ENCODE measurements at places on chromosomes 12 and 14.

DNA sequence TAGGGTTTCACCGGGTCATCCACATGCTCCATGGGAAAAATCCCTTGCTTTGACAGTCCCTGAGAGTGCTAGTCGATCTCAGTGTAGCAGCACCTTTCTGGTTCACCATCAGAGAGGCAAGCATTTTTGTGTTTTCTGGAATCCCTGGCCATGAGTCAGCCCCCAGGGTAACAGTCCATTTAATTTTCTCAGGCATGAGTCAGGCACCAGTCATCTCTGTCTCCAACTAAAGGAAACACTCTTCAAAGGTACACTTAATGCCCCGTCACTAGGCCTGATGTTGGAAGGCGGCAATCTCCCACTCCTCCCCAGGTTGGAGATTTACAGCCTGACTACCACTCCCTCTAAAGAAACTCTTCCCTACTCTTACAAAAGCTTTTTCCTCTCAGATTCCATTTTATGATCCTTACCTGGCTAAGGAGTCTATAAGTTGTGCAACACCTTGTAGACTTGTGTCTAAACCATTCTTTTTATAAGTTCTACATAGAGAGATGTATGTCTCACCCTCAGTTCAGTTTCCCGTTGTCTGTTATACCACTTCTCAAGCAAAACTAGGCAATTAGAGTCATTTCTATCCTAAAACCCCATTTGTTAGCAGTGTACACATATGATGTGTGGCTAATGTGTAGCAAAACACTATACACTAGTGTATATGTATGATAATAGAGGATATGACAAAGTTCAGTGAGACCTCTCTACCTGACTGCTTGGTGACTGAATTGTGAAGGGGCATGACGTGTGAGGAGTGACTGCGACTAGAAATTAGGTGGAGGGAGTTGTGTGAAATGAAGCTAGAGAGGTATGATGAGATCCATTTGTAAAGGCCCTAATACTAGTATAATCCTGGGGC, 24.6 kb downstream of the TMEM19 start:
- DNase-seq: no peak

GRCh38 chr14:52048641-52049204, 20.1 kb downstream of the NID2 start:
- no peak for DNase-seq

DNA sequence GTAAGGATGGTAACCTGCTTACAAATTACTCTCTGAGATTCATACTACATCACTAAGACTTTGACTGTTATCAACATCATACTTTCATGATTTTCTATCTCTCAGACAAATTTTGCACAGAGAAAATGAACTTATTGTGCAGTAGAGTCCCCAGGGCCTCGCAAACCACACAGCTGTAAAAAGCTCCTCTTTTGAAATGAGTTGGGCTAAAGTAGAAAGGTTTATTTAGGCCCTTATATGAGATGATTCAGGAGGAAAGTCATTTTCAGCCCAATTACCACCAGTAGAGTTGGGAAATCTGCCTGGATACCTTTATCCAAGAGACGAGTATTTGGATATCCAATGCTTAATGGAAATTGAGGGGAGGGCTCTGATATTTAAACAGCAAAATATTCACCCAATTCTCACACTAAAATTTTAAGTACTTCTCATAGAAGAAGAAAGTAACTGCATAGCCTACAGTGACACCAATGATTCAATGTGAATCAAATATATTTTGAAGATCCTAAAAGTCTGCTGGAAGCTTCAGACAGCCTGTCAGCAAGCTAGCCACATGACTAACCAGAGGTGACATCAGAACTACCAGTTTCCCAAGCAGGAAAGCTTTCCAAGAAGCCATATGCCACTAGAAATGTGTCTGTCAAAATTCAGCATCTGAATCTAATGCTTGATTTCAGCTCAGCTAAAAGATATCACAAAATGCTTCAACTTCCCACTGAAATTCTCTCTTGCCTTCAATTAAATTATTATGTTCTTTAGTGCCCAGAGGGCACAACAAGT, 190.1 kb upstream of the SYT1 start:
- no peak for DNase-seq

GRCh38 chr14:24332268-24332993, 2.4 kb downstream of the ADCY4 start:
- no peak for DNase-seq

DNA sequence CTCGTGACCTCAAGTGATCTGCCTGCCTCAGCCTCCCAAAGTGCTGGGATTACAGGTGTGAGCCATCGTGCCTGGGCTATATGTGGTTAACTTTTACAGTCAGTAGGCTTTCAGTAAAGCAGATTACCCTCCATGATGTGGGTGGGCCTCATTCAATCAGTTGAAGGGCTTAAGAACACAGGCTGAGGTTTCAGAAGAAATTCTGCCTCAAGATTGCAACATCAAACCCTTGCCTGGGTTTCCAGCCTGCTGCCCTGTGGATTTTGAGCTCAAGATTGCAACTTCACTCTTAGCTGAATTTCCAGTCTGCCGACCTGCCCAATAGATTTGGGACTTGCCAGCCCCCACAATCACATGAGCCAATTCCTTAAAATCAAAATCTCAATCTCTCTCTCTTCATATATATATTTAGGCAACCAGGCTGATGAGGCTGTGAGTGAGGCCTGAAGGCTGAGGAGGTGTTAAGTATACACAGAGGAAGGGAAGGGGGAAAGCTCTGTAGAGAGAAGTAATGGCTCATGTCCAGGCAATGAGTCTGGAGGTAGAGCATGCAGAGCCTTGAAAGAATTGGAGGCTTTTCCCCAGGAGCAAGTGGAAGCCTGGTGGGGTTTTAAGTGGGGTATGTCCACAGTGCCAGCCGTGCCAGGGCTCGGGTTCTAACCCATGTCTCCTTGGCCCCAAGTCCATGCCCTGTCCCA, 33.3 kb upstream of the ACTN1 start:
- DNase-seq: no peak

DNA sequence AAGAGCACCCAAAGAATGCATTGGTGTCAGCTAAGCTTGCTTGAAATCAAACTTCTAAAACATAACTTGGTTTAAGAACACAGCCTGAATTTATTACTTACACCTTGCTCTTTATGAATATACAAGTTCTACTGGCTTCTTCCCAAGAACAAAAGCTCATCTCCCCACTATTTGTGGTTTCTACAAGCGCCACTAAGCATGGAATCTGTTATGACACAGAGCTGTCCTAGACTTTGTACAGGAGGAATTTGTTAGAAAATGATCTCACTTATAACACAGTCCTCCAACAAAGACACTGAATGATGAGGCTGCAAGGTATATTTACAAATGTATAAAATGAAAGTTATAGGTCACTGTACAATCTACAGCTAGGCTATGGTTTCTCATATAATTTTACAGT, 452.1 kb downstream of the BCAT1 start:
- DNase-seq: no peak

- no peak for DNase-seq
These were observed 15.0 kb downstream of the EVL start for GRCh38 chr14:100080206-100080605.

GRCh38 chr12:32902287-32902997, 5.9 kb upstream of the PKP2 start:
- DNase-seq: no peak

- DNase-seq: no peak
These were observed 3.7 kb downstream of the RNASE1 start for GRCh38 chr14:20798932-20799331.

DNA sequence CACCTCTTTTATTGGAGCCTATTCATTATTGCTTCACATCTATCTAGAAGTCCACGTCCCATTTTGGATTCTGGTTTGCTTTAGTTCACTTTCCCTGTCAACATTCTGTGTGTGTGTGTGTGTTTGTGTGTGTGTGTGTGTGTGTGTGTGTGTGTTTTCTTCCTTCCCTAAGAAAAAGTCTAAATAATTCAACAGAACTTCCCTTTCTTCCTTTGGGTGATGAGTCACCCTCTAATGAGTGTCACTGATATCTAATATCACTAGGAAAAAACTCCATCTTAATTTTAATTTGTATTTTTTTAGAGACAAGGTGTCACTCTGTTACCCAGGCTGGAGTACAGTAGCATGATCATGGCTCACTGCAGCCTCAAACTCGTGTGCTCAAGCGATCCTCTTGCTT, 234.2 kb downstream of the TTC8 start:
- no peak for DNase-seq

- DNase-seq: no peak
These were observed 47.8 kb downstream of the BTBD7 start for GRCh38 chr14:93285044-93285443.

- no peak for DNase-seq
These were observed 23.3 kb downstream of the PPP1R36 start for GRCh38 chr14:64573109-64573508.

- peak; percentile 55 for DNase-seq
These were observed 14.1 kb downstream of the DRAM1 start for GRCh38 chr12:101891462-101891971.

- no peak for DNase-seq
These were observed 15.9 kb downstream of the PLEKHG3 start for GRCh38 chr14:64720131-64720576.

DNA sequence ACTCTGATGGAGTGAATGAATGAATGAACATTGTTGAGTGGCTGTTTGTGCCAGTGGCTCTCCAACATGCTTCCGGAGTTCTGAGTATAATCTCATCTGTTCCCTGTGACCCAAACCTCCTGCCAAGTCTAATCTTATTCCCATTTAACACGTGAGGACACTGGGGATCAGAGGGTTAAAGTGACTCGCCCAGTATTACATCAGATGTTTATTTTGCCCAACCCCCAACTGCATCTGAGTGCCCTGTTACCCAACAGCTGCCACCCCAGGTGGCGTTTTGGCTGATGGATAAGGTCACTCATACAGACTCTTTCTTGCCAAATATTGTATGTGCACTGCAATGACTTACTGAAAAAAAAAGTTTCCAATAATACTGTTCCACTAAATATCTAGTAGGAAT, 210.9 kb downstream of the EXOC5 start:
- no peak for DNase-seq

- no peak for DNase-seq
These were observed 29.1 kb downstream of the TMEM260 start for GRCh38 chr14:56608689-56609088.

DNA sequence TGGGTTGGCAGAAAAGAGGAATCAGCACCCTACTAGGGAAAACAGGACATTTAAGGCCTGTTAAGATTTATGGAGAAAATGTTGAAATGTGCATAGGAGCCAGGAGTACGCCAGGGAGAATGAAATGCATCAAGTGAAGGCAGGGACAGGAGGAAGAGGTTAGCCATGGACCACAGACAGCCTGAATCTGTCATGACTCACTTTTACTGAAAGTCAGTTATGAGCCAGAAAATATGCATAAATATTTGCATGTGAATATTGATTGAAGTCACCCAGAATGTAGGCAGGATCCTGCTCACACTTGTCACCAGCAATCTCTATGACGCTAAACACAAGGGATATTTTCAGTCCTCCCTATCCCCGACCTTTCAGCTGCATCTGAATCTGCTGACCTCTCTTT, 25.1 kb upstream of the CDK17 start:
- no peak for DNase-seq

- no peak for DNase-seq
These were observed 23.6 kb downstream of the VASH1 start for GRCh38 chr14:76784881-76785280.

DNA sequence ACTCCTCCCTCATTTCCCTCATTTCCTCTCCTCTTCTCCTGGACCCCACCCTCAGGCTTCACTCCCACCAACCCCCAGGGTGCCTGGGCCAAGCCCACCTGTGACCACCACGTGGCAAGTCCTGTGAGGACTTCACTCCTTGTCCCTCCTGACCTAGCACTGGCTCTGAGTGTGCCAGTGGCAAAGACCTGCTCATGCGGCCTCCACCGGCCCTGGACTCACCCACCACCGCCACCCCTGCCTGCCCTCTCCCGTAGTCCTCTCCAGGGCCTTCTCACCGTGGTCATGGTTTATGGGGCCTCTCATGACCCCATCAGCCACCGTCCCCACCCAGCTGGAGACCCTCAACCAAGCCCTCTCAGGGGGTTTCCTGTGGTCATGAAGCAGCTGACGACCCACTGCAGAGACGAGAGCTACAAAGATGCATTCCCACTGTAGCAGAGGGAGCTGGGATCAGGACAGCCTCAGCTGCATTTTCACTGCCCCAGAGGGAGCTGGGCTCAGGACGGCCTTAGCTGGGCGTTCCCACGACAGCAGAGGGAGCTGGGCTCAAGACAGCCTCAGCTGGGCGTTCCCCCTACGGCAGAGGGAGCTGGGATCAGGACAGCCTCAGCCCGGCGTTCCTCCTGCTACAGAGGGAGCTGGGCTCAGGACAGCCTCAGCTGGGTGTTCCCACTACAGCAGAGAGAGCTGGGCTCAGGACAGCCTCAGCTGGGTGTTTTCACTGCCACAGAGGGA, 3.2 kb upstream of the C14orf180 start:
- no peak for DNase-seq

GRCh38 chr12:119154435-119154818, 24.3 kb upstream of the HSPB8 start:
- DNase-seq: no peak

GRCh38 chr12:55711786-55712553, 3.9 kb upstream of the BLOC1S1 start:
- DNase-seq: no peak

- no peak for DNase-seq
These were observed 17.9 kb upstream of the TFCP2 start for GRCh38 chr12:51190820-51191219.

DNA sequence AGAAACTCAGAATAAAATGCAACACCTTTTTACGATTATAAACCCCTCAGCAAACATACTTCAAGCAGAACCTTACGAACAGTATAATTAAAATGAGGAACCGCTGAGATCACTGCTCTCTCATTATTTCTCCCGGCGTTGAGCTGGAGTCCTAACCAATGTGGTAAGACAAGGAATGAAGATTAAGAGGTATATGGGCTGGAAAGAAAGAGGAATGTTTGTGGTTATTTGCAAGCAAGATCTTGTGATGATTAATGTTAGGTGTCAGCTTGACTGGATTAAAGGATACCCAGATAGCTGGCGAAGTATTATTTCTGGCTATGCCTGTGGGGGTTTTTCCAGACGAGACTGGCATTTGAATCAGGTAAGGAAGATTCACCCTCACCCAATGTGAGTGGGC, 10.3 kb upstream of the ZNF84 start:
- DNase-seq: no peak

DNA sequence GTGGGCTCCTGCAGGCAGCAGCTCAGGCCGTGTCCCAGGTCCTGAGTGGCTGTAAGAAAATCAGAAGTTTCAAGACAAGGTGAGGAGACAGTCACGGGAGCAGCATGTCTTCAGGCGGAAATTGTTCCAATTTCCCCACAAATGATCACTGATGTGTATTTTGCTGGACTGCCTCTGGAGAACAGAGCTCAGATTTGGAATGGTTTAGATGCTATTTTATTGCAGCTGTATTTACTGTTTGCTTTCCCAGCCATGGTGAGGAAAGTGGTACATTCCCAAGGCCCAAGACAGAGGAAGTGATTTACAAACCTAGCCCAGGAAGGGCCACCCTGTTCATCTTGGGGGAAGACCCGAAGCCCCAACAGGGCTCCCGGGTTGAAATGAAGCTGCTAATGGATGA, 195.6 kb downstream of the CHST11 start:
- no peak for DNase-seq

- DNase-seq: no peak
These were observed 217.6 kb downstream of the MED13L start for GRCh38 chr12:116059904-116060303.

GRCh38 chr12:40262657-40263056, 37.9 kb downstream of the LRRK2 start:
- DNase-seq: no peak

Measured in SIG-M5 (cell line).